ENCODE measurements at places on chromosomes 4 and X. TPM values are rescaled to one million over a fixed set of nuclear protein-coding genes. Genes with fewer than 3 reads are reported as not detected.

Gene TMEM31
- not detected for total RNA-seq

Gene GAGE13
- total RNA-seq, result not detected

Gene ALPK1
- 31.0 TPM for total RNA-seq

Gene MSN
- 106 TPM for total RNA-seq

Gene MBNL3
- total RNA-seq, result 13.2 TPM

Gene CNKSR2
- 20.2 TPM for total RNA-seq

Gene GPR119
- not detected for total RNA-seq

GRCh38 chrX:119398974-119399771 lies at the start of gene SLC25A43:
Gene SLC25A43 (plus strand): TSS chrX:119399336. CDS start chrX:119399404, 68 bp downstream.
- peak; percentile 28 for DNase-seq

- no peak for DNase-seq
These were observed 851 bp downstream of the POLR2B start for GRCh38 chr4:56979421-56980072.

DNA sequence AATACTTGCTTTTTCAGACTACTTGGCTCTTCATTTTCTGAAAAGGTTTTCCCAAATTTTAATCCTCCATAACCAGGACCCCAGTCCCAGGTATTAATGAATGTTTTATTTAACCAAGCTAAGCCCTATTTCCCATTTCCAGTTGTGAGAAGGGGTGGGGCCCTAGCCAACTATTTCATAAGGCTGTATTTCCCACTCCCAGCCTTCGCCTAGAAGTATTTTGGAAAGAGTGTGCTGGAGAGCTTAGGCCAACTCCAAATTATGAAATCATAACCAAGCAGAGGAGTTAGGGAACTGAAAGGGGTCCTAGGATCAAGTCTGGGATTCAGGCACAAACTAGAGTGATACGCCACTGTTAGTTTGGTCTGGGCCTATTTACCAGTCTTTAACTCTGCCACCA lies 148.4 kb upstream of the GPC4 start:
- peak; percentile 46 for DNase-seq

DNA sequence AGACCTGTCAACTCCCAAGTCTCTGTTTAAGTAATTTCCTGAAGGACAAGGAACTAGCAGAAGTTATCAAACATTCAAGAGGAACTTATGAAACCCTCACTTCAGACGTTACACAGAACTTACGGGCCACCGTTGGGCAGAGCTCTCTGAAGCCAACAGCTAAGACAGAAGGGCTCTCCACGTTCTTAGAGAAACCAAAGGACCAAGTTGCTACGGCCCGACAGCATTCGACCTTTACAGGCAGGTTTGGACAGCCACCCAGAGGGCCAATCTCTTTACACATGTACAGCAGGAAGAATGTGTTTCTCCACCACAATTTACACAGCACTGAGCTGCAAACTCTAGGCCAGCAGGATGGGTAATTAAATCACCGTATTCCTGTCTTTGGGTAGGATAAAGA lies 705.1 kb upstream of the GRID2 start:
- no peak for DNase-seq

DNA sequence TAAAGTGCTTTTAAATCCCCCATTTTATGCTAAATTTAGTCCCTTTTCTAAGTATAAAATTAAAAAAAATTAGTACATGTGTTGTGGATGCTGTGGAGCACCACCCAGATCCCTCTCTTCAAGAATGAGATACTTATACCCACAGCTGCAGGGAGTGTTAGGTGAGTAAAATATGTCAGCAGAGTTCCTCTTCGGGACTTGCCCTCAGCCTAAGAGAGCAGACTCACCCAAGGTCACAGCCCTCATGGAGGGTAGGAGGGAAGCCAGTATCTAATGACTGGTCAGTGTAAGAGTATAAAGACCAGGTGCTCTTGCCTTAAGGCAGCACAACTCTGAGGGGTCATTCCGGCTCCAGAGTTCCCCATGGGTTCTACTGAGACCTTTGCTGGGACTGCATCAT lies 88.5 kb downstream of the REELD1 start:
- DNase-seq, result no peak

GRCh38 chr4:8115203-8115520 lies 43.5 kb downstream of the ABLIM2 start:
- DNase-seq, result no peak

DNA sequence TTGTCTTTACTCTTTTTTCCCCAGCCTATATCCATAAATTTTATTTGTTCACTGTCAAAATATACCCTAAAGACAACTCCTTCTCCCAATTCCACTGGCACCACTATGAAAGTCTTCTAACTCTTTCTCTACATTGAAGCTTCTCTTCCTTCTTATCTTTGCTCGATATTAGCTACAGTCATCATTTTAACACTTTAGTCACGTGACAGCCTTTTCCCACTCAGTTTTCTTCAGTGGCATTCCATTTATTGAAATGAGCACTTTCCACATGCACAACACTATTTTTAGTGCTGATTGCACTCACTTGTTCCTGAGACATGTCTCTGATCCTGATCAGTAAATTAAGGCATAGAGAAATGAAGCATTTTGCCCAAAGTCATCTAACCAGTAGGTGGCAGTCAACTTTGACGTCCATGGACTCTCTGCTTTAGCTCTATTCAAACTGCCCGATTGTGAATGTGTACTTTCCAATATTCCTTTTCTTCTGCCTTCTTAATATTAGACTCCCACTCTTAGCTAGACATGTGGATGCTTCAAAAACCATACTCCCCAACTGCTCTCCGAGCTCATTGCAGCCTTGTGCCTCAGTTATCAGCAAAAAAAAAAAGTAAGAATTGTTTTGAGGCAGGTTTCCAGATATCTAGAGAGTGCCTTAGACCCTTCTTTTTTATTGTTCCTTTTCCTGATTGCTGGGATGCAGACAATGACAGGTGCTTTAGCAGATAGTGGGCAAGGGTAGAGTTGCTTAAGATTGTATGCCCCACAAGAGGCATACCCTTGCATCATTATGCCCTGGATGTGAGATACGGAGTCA lies 394.4 kb upstream of the ADGRL3 start:
- no peak for DNase-seq

- no peak for DNase-seq
These were observed 98.2 kb downstream of the KLHL8 start for GRCh38 chr4:87122252-87122651.

GRCh38 chr4:128371001-128371777 lies 83.6 kb upstream of the PGRMC2 start:
- DNase-seq, result no peak

GRCh38 chr4:94595880-94596483 lies 144.2 kb downstream of the PDLIM5 start:
- no peak for DNase-seq

DNA sequence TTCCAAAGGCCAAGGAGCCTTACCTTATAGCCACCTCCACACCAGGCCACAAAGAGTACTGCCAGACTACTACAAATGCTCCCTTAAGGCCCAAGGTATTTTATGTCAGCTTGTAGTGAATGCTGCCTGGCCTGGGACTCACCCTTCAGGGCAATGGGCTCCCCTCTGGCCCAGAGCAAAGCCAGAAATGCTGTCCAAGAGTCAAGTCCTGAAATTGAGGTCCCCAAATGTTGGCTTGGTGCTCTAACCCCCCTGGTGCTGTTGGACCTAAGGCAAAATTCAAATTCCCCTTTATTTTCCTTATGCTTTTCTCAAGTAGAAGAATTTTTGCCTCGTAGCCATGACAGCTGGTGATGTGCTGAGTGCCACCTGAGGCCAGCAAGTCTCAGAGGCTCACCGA lies 1354.3 kb upstream of the DIAPH2 start:
- DNase-seq, result no peak

DNA sequence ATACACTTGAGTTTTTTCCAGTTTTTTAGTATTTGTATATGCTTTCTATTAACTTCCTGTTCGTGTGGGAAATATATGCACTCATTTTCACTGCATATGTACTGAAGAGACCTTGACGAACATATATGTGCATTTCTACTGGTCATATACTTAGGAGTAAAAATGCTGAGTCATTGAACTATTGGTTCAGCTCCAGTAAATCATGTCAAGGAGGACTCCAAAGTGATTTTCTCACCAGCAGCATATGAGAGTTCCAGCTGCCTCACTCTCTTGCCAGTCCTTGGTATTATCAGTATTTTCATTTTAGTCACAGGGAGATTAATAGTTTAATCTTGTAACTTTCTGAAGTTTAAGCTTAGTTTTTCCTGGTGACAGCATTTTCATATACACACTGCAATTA lies 2750.2 kb downstream of the ARAP2 start:
- no peak for DNase-seq

GRCh38 chr4:116058129-116058528 lies 944.7 kb upstream of the NDST4 start:
- no peak for DNase-seq

DNA sequence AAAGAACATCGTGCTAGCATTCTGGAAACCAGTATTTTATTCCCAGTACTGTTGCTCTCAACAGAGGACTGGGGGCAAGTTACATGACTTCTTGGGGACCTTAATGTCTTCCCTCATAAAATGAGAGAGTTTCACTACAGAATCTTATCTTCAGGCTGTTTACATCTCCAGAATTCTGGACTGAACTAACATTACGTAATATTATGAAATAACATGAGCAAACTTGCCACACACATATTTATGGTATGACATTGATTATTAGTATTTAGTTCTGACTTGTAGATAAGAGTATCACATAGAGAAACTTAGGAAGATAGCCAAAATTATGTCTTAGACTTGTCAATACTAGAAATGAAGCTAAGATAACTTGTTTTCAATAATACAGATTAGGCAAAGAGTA lies 68.0 kb downstream of the NFKB1 start:
- no peak for DNase-seq

Measured in uterus (tissue), 4 donors.